GM23248 (cell line): ENCODE measurements at places on chromosomes 3 and 15.

DNA sequence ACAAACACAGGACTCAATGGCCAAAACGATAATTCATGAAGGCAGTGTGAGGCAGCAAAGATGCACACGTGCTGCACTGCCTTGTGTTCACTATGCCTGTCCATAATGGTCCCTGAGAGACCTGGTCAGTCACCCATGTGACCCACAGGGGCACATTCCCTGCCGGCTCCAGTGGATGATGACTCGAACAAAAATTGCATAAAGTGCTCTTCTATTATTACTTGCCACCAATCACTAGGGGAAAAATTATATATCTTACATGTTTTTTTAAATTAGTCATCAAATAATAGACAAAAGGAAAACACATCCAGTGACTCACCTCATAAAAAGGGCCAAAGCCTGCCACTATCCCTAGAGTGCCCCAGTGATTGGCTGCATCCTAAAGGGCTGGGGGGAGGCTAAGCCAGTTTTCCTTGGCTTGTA is 47.5 kb downstream of the UBP1 start:
- peak; percentile 90 for DNase-seq

DNA sequence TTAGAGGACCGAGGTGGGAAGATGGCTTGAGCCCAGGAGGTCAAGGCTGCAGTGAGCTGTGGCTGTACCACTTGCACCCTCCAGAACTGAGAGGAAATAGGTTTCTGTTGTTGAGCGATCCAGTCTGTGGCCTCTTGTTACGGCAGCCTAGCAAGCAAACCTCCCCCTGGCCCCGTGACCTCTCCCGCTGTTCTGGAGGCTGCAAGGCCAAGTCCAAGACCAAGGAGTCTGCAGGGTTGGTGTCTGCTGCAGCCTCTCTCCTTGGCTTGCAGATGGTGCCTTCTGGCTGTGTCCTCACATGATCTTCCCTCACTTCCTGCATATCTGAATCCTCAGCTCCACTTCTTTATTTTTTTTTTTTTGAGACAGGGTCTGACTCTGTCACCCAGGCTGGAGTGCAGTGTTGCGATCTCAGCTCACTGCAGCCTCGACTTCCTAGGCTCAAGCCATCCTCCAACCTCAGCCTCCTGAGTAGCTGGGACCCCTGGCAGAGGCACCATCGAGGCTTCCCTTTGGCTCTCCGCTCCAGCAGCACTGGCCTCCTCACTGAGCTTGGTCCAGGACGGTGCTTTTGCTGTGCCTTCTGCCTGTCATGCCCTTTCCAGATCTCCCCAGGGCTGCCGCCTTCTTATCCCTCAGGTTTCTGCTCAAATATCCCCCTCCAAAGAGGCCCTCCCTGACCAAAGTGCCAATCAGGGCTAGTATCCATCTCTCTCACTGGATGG is 18.0 kb upstream of the PLXND1 start:
- peak; percentile 27 for DNase-seq

- no peak for DNase-seq
Measured at GRCh38 chr15:101051291-101052030, 132.3 kb downstream of the LRRK1 start.

DNA sequence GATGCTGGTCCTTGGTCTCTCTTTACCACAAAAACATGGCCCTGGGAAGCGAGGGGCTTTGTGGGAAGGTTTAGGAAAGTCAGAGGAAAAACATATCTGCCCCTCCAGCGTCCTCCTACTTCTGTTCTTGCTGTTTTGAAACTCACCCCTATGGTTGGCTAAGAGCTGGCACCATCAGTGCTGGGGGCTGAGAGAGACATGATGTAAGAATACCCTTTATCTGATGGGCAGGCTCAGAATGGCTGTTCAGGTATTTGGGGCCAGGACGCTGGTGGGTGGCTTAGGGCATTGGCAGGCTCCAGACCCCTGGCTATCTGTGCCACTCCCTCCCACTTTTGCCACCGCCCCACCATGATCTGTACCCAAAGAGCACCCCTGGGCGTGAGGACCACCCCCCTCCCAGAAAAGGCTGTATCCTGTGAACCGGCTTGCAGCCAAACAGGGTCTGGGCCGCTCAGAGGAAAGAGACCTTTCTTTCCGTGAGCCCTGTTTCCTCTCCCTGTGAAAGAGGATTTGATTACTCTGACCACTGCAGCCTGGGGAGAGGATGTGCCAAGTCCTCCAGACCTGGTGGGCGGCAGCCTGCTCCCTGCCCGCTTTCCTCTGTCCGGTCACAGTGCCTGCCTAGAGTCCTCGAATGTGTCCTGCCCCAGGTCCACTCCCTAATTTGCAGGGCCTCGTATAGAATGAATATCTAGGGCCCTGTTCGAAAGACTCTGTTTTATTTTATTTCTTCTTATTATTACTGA is 61.3 kb upstream of the SLC6A6 start:
- no peak for DNase-seq

DNA sequence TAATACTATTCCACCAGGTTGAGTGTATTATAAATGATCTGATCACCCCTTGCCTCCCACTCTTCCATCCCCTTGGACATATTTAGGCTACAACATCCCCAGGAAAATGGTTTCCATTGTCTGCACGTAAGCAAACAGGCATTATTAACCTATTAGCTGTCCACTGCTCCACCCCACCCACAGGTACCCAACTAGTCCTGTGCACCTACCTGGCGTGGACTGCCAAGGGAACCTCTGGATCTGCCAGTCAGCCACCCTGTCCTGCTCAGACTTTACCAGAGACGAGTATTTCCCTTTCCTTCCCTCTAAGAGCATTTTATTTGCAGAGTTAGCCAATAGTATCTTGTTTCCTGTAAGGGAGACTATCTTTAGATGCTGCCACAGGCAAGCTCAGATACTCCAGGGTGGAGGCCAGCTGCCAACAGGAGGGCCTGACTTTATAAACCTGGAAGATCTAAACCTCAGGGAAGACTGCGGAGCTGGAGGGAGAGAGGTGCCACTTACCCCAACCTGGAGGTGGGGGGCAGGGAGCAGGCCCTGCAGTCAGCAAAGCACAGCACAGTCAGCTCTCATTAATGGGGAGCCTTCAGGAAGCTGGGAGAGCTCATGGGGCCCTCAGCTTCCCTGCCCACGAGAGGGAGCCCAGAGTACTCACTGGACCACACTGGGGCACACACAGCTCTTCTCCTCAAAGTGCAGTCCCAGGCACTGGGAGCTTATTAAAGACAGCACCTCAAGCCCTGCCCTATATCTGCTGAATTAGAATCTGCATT is at the start of gene CX3CR1:
TSS of gene CX3CR1 (minus strand) at position 292 of the 773 bp plus-strand sequence. CDS start 13,527 bp downstream, outside the sequence.
- DNase-seq: no peak

GRCh38 chr3:102192575-102192974 is 242.2 kb upstream of the ZPLD1 start:
- DNase-seq: no peak

- DNase-seq: no peak
Measured at GRCh38 chr3:16801223-16801622, 83.5 kb upstream of the PLCL2 start.

DNA sequence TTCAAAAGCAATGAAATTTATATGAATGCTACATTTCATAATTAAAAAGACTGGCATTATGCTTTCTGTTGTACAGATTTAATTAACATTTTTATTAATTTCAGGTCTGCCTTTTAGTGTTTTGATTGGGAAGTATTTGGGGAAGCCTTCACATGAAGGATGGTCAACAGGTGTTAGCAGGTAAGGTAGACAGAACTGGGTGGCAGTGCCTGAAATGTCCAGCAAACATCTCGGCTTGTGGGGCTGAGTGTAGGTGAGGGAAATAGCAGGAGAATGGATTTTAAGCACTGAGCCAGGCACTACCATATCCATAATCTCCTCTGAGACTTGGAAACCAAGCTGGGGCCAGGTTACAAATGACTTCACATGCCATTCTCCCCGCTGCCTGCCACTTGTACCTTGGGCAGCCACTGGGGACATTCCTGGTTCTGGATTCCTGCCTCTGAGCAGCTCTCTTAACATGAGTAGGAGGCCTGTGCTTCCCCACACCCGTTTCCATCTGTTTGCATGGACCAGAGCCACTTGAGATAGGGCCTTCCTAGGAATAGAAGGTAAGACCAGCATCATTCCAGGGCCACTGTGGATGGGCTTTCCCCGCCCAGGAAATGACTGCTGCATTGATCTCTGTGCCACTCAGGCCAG is 125.9 kb upstream of the HES1 start:
- no peak for DNase-seq

DNA sequence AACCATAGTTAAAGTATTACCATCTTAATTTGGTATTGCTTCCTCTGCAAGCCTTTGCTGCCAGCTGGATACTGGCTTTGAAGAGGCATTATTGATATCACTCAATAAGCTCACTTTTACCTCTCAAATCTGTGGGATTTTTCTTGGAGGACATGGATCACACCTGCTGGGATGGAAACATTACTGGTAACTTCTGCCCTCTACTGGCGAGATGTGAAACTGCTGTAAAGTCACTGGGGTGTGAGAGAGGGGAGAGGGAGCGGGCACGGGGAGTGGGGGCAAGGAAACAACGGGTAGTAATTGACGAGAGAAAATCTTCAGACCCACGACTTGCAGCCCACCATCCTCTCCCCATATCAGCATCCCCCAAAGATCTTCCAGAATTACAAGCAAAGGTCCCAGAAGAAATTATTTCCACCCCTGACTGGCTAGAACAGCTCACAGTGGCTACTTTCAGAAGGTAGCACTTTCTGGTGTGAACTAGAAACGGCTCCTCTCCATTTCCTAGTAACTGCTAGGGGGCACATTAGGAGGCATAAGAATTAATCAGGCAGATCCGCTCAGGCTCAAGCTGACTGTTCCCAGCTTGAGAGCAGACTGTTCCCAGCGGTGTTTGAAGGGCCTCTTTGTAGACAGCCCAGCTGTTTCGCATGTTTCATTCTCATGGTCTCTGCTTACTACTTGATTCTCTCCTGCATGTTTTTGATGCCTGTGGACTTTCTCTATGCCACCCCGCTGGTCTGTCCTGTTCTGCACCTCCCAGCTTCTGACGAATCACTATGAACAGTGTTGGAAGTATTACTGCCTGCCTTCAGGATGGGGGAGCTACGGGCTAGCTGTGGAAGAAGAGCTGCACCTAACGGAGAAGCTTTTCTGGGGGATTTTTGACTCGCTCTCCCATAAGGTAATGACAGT is 230.4 kb upstream of the CHRM5 start:
- DNase-seq: peak; percentile 49

GRCh38 chr15:52427804-52428203 is 100.9 kb downstream of the MYO5A start:
- peak; percentile 68 for DNase-seq

DNA sequence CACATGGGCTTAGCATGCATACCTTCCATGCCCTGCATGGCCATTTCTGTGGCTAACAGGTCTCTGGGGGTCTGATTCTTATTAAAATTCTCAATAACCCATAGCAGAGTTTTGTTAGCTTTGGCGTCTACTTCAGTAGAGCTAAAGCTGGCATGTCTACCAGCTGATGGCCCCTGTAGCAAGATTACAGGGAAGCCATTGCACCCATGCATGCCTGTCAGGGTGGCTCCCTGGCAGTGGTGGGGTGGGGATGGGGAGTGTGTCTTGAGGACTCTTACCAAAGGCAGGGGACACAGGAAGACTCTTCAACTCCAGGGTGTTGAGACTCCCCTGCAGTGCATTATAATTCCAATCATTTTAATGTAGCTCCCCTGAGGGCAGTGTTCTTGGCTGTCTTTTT is 4.7 kb downstream of the KY start:
- no peak for DNase-seq

DNA sequence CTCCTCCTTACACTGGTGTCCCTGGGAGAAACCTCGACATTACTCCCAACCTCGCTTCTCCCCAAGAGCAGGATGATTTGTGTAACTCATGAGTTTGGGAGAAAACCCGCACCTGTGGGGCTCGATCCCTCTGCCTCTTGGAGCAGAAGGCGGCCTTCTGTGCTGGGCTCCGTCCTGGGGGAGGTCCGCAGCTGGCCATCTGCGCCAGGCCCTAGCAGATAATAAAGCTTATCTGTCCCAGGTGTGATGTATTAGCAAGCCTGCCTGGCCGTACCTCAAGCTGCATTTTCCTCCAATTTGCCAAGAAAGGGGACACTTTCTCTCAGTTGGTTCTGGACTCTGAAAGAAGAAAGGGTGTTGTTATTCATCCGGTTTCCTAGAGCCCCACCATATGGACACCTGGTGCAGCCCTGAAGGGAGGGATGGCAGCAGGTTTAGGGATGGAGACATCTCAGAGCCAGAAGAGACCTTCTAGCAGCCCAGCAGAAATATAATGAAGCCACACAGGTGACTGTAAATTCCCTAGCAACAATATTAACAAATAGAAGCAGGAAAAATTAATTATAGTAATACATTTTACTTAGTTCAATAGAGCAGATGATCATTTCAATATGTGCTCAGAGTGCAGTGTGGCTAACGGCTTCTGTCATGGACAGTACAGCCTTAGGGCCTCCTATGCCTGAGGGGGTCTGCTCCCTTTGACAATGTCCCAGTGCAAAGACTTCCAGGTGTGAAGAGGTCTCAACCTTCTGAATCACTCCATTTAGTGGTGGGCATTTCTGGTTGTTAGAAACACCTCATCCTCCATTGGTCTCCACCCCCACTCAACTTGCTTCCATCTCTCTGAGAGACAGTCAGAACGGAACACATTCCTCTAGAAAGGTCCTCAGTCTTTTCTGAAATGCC is 94.8 kb downstream of the CPN2 start:
- no peak for DNase-seq

DNA sequence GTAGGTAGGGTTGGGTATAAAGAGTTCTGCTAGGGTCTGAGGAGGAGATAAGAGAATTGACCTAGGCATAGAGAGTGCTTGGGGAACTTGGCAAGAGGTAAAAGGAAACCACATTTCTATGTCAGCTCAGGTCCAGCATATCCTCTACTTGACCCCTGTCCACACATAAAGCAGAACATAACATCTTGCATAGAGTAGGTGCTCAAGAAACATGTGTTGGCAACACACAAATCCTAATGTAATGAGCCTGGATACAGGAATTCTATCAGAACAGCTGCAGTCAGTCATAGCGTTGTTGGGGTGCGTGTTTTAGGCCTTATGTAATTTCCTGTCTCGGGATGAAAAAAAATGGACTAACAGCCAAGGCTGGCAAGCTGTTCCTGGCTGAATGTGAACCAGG is 35.0 kb upstream of the PLCL2 start:
- DNase-seq: peak; percentile 51

DNA sequence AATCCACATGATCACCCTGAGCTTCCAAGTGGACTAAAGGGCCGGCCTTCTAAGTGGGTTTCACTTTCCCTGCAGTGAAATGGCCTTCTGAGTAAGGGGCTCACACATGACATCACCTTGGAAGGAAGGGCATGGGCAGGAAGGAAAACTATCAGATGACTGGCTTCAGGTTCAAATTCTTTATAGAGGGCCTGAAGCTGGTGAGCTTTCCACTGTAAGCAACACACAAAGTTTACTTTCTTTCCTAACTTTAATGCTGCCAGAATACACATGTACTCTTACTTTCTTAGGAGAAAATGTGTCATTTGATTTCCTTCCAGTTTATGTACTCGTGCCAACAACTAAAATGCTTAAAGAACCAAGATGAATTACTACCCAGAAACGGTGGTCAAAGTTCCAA is 475.6 kb downstream of the FOXP1 start:
- peak; percentile 71 for DNase-seq
